ENCODE measurements at places on chromosomes 11 and 22. TPM values are rescaled to one million over a fixed set of nuclear protein-coding genes. Genes with fewer than 3 reads are reported as not detected.

Gene RAB36
- polyA plus RNA-seq = 4.4 TPM

DNA sequence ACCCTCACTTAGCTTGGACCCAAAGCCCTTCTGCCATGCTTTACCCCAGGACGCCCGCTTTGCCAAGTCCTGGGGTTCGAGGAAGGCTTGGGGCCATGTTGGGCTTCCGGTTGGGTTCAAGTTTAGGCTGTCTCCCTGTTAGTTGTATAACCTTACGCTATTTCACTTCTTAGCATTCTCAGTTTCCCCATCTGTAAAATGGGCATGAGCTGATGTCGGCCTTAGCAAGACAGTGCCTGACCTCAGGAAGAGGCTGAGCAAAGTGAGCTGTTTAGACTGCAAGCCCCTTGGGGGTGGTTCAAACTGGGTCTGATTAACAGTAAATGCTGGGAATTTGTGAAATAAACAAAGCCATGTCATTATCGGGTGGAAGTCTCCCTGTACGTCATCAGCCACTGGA, 3.2 kb upstream of the FGF4 start:
- H3K27ac ChIP-seq = no peak overlapping the region
- no peaks in the 10 kb centered on the region for H3K36me3 ChIP-seq
- no peak overlapping the region for H3K4me3 ChIP-seq

GRCh38 chr11:102864724-102865123, 10.1 kb downstream of the MMP12 start:
- H3K27me3 ChIP-seq = no peaks in the 10 kb centered on the region
- H3K4me3 ChIP-seq = no peak overlapping the region
- H3K27ac ChIP-seq = no peak overlapping the region
- no peaks in the 10 kb centered on the region for H3K4me1 ChIP-seq

GRCh38 chr22:28929197-28929596, 45.8 kb downstream of the ZNRF3 start:
- H3K4me3 ChIP-seq = no peak overlapping the region
- DNase-seq = no peak
- peaks cover 26% of the 10 kb centered on the region for H3K4me1 ChIP-seq

Gene FXYD2
- polyA plus RNA-seq = 4.5 TPM
